ENCODE measurements at places on chromosomes 3 and 15.

- DNase-seq, result no peak
Measured at GRCh38 chr3:151562891-151563290, 102.0 kb upstream of the IGSF10 start.

DNA sequence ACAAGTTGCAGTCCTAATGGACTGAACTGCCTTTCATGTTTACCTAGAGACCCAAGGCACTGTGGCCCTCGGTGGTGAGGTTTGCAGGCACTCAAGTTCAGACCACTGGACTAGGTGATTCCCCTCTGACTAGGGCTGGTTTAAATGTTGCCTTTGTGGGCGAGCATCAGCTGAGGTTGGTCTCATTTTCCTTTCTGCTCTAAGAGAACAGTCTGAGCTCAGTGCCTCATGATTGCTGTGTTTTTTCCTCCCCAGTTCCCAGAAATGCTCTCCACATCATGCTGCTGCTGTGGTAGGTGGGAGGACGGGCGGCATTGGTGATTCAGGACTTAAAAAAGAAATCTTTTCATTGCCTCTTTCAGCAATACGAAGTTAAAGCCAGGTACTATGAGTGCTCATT, 237.2 kb downstream of the MBNL1 start:
- DNase-seq, result no peak

DNA sequence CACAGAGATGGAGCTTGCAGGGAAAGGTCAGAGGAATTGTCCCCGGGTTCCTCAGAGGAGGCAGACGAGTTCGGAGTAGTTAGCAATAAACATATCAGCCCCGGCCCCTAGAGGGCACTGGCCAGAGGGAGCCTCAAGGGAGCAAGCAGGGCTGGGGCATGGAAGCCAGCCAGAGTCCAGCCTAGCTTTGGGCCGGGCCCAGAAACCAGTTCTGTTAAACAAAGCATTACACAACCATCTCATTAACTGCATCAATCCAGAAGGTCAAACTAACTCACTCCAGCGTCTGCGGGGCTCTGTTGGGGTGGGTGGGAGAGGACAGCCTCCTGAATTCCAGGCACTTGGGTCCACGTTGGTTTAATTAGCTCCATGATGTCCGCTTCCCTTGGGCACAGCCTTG, 41.0 kb upstream of the IREB2 start:
- no peak for DNase-seq

DNA sequence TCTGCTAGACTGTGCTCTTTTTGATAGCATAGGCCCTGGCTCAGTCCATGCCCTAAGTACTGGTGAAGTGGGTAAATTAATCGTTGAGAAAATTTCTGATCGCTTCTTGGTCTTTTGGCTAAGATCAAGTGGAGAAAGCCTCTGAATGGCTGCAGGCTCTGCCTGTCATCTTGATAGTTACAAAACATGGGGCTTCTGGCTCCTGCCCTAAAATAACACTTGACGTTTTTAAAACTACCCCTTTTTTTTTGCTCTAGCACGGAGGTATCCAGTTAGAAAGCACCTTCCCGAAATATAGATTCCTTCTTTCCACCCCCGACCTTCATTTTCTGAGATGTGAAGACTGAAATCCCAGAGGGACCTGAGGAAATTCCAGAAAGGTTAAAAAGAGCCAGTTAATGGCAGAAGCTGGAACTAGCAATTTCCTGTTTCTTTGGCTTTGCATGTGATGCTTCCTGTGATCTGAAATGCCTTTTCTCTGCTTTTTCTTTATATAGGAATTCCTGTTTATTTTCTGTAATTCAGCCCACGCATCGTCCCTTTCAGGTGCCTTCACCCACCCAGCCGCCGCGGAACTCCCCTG, 799 bp upstream of the C2CD4B start:
- DNase-seq, result no peak

- DNase-seq, result peak; percentile 2
Measured at GRCh38 chr3:113948015-113948917, 453 bp downstream of the ZDHHC23 start.

- no peak for DNase-seq
Measured at GRCh38 chr15:90869601-90870353, 1.4 kb downstream of the FURIN start.

DNA sequence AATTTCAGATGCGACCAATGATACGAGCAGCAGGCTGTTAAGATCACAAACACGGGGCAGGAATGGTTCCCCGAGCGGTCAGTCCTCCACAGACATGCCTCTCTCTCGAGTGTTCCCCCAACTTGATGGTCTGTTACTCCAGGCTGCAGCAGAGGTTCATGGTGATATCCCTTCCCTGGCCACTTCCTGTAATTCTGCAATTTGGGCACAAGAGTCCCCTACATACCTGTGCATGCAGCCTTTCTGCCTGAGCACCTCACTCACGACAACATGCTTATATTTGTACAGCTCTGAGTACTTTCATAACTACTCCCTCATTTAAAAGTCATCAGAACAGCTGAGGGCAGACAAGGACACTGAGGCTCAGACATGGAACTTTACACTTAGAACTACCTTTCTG, 408.1 kb upstream of the NR2F2 start:
- no peak for DNase-seq

DNA sequence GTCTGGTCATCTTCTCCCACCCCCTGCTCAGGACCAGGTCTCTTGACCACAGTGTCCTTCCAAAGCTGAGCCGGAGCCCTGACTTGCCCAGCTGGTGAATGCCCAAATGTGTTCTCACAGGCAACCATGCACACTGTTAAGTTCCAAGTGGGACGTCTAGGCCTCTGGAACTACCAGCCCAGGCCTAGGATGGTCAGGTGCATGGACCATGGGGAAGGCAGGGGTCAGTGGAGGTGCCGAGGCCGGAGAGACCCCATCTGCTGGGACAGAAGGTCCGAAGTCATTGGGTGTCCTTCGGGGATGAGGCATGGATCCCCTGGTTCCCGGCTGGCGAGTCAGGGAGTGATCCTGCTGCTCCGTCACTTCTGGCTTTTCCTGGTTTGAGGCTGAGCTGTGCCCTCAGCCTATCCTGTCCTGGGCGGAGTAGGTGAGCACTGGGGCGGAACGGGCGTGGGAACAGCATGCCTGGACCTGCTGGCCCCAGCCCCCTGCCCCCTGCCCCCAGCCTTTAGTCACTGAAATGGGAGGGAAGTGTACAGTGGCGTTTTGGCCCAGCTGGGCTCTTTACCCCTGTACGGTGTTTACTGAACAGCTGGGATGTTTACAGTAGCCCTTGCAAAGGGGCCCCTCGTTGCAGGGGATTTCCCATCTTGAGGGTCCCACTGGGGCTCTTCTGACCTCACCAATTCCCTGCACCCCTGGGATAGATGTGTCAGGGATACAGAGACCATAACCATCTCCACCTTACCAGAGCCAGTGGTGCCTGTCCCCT, 12.1 kb downstream of the SEMA3F start:
- DNase-seq, result no peak

DNA sequence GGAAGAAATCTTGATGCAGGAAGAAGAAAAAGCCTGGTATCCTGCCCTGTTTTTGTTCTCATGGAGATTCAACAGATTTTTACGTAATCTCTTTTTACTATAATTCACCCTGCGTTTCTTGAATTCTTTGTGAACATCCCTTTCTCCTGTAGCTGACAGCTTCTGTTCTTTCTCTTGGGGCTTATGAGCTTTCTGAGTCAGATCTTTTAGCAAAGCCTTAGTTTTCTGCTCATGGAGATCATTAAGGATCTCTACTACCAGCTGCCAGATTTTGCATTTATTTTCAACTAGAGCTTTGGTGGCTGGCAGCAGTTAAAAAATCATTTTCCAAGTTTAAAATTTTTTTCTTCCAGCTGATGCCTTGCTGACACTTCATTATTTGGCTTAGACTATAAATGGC, 51.6 kb downstream of the MOBP start:
- no peak for DNase-seq

- DNase-seq, result no peak
Measured at GRCh38 chr3:10121064-10121463, 5.6 kb downstream of the BRK1 start.

GRCh38 chr3:126493739-126494138, 18.0 kb upstream of the ZXDC start:
- no peak for DNase-seq

- DNase-seq, result no peak
Measured at GRCh38 chr3:173796890-173797289, 399.3 kb downstream of the NLGN1 start.

GRCh38 chr3:66665021-66665695, 164.3 kb upstream of the LRIG1 start:
- DNase-seq, result no peak

- no peak for DNase-seq
Measured at GRCh38 chr15:63466378-63467192, 37.8 kb upstream of the USP3 start.

GRCh38 chr3:37770938-37771918, 90.5 kb upstream of the CTDSPL start:
- DNase-seq, result no peak

- no peak for DNase-seq
Measured at GRCh38 chr15:78881681-78882080, 9.0 kb downstream of the MORF4L1 start.

DNA sequence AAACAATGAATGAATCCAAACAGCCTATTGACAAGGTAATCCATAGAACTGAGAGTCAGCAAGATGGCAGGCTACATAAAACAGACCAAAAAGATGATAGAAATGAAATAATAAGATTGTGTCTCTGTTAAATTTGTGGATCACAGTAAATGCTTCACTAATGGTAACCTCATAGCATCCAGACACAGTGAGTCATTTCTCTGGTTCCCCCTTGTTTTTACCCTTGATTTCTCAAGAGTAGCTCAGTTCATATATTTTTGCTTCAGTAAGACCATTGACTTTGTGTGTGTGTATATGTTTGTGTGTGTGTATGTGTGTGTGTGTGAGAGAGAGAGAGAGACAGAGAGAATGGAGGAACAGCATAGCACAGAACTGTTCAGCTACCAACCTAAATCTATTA, 546.9 kb downstream of the RBMS3 start:
- DNase-seq, result no peak

GRCh38 chr15:85759376-85759775, 35.3 kb downstream of the KLHL25 start:
- DNase-seq, result no peak

GRCh38 chr15:84582583-84583157, 18.1 kb upstream of the ZSCAN2 start:
- DNase-seq, result no peak
